Stimulated activated CD4-positive, alpha-beta T cell treated with anti-CD3 and anti-CD28 coated beads, Interleukin-15, amount 100 ng/mL, for 48 hours (primary cell): ENCODE measurements at places on chromosomes 4 and X.

- DNase-seq = peak; percentile 64
These were observed 138.6 kb downstream of the AFF1 start for GRCh38 chr4:87073199-87074120.

- DNase-seq = no peak
These were observed 12.0 kb upstream of the DCHS2 start for GRCh38 chr4:154503598-154503997.

GRCh38 chr4:94548571-94548970, 96.8 kb downstream of the PDLIM5 start:
- no peak for DNase-seq

DNA sequence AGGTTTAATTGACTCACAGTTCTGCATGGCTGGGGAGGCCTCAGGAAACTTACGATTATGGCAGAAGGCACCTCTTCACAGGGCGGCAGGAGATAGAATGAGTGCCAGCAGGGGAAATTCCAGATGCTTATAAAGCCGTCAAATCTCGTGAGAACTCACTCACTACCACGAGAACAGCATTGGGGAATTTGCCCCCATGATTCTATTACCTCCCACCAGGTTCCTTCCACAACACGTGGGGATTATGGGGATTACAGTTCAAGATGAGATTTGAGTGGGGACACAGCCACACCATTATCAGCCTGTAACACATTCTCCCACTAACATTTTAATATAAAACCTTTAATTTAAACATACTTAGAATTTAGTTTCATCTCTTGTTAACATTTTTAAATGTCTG, 144.7 kb upstream of the SMIM10 start:
- DNase-seq = no peak

- DNase-seq = no peak
These were observed 106.8 kb upstream of the FAM47A start for GRCh38 chrX:34238896-34239295.

DNA sequence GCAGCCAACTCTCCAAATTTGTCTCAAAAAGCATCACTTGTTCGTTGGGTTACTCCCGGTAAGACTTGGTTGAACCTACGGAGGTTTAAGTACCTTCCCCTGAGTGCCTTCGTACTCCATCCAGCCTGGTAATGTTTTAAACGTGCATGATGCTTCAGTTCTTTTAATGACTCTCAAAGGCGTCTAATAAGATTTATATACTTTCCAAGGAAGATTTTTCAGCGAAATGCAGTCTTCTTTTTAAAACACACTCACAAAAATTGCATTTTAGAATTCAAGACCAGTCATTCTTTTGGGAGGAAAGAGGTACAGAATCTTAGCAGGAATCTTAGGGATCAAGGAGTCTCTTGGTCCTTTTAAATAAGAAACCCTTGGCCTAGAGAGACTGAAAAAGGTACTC, 430 bp upstream of the TRPC3 start:
- DNase-seq = no peak

GRCh38 chr4:83075311-83076095, 39.0 kb downstream of the PLAC8 start:
- no peak for DNase-seq

DNA sequence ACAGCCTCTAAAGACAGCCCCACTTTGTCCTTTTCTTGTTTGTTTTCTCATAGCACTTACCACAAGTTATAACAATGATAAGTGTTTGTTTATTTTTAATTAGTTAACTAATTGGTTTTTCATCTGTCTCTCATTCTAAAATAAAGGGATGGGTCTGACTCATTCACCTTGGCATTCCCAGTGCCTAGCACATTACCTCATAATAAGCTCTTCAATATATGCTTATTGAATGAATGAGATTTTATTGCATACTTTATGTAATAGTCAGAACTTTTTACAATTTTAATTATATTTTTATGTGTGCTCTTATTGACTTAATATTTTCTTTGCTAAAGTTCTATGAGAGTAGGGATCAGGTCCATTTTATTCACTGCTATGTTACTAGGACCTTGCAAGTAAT, 22.8 kb upstream of the PRKG2 start:
- no peak for DNase-seq

- no peak for DNase-seq
These were observed 4.5 kb upstream of the PPP2R2C start for GRCh38 chr4:6476893-6477292.

DNA sequence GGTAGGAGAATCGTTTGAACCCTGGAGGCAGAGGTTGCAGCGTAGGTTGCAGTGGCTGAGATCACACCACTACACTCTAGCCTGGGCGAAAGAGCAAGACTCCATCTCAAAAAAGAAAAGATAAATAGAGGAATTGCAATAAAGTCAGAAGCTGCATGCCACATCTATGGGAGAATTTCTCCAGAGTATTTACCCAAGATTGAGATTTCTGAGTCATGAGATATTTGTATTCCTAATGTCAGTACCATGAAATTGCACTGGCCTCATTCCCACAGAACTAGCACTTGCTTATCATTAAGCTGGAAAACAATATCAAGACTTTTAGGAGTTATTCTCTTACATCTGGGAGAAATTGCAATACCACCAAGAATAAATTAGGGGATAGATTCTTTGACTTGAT, 37.4 kb downstream of the ASIC5 start:
- no peak for DNase-seq

GRCh38 chr4:176453079-176453478, 133.3 kb downstream of the SPCS3 start:
- no peak for DNase-seq

- peak; percentile 70 for DNase-seq
These were observed 720 bp downstream of the RPL10 start for GRCh38 chrX:154398668-154399526.

GRCh38 chr4:47929682-47930201, 15.4 kb upstream of the NFXL1 start:
- DNase-seq = no peak

- DNase-seq = no peak
These were observed 10.3 kb upstream of the VSIG4 start for GRCh38 chrX:66050140-66050569.

GRCh38 chr4:41587286-41587685, 49.3 kb downstream of the LIMCH1 start:
- no peak for DNase-seq

GRCh38 chr4:108036213-108036612, 46.5 kb downstream of the HADH start:
- DNase-seq = peak; percentile 68

DNA sequence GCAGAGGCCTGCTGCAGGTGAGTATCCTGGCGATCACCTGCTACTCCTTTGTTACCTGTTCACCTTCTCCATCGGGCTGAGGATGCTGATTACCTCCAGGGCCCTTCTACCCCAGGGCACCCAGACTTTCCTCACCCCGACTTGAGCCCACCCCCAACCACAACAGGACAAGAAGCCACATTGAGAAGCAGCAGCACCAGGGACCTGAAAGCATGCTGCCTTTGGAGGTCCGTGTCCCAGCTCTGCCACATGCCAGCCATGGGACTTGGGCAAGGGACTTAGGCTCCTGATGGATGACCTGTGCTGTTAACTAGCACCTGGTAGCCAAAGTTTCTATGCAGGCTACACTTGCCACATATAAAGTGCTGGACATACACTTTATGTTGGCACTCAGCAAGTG, 89.7 kb downstream of the CPZ start:
- DNase-seq = no peak

- DNase-seq = no peak
These were observed 23.5 kb upstream of the CT55 start for GRCh38 chrX:135194684-135195083.

DNA sequence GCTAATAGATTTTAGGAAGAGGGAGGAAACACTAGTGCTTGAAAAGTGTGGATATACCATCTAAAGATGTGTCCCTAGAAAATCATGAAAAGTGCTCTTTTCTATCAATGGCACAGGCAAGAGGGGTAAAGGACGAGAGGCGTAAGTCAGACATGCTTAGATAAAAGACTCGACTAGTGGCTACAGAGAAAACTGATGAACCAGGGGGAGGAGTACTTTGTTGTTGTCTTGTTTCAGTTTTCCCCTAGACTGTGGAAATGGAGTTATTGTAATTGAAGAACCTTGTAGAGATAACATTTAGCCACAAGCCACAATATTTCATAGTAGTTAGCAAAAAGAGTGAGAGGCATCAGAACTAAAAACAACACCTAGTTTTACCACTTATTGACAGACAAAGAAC, 21.4 kb downstream of the GALNTL6 start:
- DNase-seq = no peak

- DNase-seq = no peak
These were observed 547.4 kb upstream of the ACTRT1 start for GRCh38 chrX:128599632-128600031.

GRCh38 chr4:15161439-15161838, 159.2 kb downstream of the CPEB2 start:
- no peak for DNase-seq

DNA sequence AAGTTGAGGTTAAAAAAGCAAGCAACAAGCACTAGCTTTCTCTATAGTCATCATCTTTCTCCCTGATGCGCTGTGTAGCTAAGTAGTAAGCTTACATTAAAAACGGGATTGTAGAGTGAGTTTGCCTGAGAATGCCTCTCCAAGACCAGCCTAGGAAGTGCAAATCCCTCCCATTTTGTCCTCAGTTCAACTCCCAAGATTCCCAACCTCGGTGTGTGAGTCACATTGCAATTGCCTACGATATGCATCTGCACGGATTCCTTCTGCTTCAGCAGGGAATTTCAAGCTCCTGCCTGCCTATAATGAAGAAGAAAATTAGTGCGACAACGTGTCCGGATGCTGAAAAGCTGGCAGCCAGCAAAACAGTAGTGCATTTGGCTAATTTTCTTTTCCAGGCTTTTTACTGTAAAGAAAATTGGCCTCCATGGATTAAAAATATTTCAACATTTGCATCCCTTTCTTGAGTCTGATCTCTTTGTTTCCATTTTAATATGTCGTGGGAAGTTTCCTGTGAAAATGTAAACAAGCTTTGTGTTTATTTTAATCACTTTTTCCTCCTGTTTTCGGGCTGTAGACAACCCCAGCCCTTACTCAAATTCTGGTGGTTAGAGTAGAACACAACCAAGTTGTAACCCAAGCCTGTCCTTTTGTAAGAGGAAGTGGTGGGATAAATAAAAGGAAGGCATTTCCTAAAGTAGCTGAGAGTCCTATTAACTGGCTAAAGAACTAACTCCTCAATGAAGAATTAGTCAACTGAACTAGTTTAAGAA, 58.4 kb upstream of the TET2 start:
- DNase-seq = no peak
